ENCODE measurements at places on chromosomes 11 and 22. TPM values are rescaled to one million over a fixed set of nuclear protein-coding genes. Genes with fewer than 3 reads are reported as not detected.

DNA sequence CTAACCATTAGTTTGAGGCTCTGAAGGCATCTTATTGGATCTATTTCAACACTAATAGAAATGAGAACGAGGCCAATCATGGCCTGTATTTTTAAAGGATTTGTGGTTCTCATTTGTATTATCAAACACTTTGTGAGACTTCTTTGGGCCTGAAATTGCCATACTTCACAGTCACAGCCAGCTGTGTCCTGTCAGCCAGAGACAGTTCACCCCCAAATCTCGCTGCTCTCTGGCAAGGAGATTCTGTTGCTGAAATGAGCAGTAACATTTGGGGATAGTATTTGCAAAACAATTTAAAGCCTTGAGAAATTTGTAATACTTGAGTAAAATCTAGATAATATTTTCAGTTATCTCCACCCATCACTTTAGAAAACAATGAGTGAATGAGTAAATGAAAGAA is 26.9 kb upstream of the TENM4 start:
- H3K4me1 ChIP-seq = no peaks in the 10 kb centered on the region
- H3K4me3 ChIP-seq = no peak overlapping the region
- H3K27me3 ChIP-seq = peaks cover 56% of the 10 kb centered on the region
- H3K36me3 ChIP-seq = no peaks in the 10 kb centered on the region
- no peak for DNase-seq
- no peak overlapping the region for H3K27ac ChIP-seq

- no peaks in the 10 kb centered on the region for H3K36me3 ChIP-seq
- H3K4me1 ChIP-seq = no peaks in the 10 kb centered on the region
- DNase-seq = no peak
- H3K4me3 ChIP-seq = no peak overlapping the region
These were observed 52.5 kb upstream of the A4GALT start for GRCh38 chr22:42773167-42773566.

DNA sequence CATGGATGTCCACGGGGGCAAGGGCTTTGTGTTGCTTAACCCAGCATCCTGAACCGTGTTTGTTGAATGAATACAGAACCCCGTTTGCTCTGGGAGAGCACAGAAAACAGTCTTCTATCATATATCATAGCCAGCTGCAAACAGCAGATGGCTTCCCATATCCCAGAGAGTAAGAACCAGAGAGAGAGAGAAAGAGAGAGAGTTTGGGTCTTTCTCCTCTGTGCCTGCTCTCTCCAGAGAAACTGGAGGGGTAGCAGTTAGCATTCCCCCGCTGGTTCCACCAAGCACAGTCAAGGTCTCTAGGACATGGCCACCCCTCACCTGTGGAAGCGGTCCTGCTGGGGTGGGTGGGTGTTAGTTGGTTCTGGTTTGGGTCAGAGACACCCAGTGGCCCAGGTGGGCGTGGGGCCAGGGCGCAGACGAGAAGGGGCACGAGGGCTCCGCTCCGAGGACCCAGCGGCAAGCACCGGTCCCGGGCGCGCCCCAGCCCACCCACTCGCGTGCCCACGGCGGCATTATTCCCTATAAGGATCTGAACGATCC is 440 bp upstream of the TIMP3 start:
- H3K4me1 ChIP-seq = no peaks in the 10 kb centered on the region
- DNase-seq = no peak
- no peak overlapping the region for H3K27ac ChIP-seq
- H3K36me3 ChIP-seq = no peaks in the 10 kb centered on the region
- peaks cover 5% of the 10 kb centered on the region for H3K27me3 ChIP-seq

DNA sequence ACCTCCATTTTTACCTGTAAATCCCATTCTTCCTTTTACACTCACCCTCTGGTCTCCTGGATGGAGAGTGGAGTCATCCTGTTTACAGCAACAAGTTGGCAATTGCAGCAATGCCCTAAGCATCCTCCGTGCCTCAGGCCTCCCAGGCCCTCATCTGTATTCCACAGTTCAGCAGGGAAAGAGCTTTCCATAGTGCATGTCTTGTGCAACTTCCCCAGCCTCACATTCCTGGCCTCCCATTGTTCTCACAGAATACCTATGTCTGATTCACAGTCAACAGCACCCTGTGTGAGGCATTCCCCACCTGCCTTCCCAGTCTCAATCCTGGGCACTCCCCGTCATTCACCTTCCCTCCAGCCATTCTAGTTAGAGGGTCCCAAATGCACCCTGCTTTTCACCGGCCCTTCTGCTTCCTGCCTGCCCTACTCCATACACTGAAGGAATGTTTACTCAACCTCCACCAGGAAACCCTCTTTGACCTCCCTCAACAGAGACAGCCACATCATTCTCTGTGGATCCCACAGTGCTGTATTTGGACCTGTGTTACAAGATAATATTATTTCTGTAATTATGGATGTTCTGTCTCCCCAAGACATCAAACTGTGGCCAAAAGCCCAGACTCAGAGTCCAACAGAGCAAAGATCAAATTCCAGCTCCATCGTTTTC is 405.7 kb downstream of the BUD13 start:
- H3K4me3 ChIP-seq = no peak overlapping the region
- DNase-seq = no peak
- no peaks in the 10 kb centered on the region for H3K36me3 ChIP-seq
- H3K27me3 ChIP-seq = peaks cover 14% of the 10 kb centered on the region

DNA sequence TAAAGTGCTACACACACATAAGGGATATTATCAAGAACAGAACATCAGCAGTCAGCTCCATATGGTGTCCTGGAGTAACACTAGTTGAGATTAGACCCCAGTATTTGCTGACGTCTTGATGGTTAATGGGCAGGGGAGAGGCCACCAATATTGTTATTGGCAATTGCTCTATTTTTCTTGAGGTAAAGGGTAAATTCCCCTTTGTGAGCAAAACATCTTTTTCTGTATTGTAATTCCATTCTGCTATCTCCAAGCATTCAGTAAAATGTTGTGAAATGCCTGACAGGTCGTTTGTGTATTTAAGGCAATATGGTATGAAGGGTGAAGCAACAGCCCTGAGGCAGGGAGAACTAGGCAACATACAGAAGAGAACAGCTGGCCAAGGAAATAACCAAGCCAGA is 21.9 kb downstream of the PC start:
- no peaks in the 10 kb centered on the region for H3K36me3 ChIP-seq
- H3K27me3 ChIP-seq = no peaks in the 10 kb centered on the region
- DNase-seq = no peak
- no peak overlapping the region for H3K4me3 ChIP-seq
- H3K27ac ChIP-seq = no peak overlapping the region

The UBASH3B gene
- 178 TPM for total RNA-seq
